Right renal pelvis (tissue), 4 donors: ENCODE measurements at places on chromosomes 12 and 14. TPM values are rescaled to one million over a fixed set of nuclear protein-coding genes. Genes with fewer than 3 reads are reported as not detected.

Gene NR4A1
- polyA plus RNA-seq: 46.0 TPM

GRCh38 chr12:115190010-115190770 is 506.2 kb upstream of the TBX3 start:
- no peak for DNase-seq

DNA sequence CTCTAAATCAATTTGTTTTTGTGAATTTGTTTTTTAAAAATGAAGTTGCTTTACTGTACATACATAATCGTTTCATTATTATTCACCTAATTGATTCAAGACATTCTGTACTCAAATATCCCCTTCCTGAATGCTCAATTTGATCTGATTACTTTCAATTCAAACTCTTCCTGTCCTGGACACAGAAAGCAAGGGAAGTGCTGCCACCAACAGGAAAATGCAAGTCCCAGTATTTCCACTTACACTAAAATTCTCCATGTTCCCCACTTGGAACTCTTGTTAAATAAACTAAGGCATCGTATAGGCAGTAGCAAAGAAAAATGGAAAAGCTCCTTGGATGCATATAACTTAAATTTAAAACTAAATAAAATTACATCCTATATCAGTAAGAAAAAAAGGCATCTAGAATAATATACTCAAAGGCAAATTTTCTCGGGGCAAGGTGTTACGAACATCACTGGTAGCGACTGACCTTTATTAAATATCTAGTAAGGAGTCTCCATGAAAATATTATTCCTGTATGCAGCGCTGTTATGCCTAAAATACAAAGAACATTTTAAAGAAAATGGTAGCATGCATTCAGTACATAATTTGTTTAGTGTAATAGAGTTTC is 72.0 kb upstream of the DBX2 start:
- no peak for DNase-seq

- no peak for DNase-seq
Measured at GRCh38 chr12:121001060-121001459, 15.2 kb downstream of the C12orf43 start.

DNA sequence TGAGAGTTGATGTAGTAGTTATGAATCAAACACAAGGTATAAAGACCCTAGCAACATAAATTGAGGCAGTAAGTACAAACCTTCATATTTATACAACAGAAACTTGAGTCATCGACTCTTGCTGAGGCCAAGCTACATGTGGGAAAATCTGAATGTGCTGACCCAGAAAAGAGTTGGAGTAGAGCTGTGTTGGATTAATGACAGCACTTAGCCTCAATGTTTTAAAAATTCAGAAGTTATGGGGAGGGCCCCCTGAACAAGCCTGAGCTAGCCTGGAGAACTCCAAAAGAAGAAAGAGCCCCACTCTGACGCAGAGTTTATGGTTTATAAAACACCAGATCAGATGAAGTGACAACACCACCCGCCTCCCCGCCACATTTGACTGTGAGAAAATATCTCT is 100.0 kb downstream of the DUSP6 start:
- no peak for DNase-seq

Gene PCNX4
- polyA plus RNA-seq: 94.0 TPM

DNA sequence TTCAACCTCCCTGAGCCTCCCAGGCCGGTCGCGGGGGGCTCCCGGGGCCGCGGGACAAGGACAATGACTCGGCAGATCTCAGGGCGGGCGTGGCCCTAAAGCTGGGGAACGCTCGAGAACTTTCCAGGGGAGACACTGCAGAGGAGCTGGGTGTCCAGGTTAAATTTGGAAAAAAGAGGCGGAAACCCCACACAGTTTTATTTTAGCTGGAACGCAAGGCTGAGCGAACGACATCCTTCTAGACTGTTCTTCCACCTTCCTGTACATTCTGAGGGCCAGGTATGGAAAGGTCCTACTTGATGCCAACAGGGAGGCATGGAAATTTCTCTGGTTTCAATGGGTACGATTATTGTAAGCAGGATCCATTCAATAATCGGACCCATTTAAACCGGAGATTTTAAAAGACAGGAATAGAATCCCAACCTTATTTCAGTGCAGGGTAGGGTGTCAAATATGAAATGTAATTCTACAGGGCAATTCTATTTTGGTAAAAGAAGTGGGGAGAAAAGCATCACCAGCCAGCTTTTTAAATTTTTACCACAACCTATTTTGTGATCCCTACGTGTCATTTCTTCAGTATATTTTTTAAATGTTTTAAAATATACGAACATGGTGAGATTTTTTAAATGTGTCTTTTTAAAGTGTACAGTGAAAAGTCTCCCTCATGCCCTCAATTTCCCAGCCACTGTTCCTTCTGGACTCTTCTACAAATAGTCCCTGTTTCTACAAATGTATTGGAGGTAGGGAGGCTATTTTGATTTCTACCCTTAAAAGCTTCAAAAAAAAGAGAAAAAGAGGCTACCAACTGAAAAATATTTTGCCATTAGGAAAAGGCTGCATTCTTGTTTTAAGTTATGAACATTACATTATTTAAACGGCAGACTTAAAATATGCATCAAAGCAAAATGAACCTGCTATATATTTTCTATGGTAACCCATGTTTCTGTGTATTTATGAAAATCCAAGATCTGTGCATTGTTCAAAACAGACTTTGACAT is 1.1 kb upstream of the UBC start:
- DNase-seq: no peak

DNA sequence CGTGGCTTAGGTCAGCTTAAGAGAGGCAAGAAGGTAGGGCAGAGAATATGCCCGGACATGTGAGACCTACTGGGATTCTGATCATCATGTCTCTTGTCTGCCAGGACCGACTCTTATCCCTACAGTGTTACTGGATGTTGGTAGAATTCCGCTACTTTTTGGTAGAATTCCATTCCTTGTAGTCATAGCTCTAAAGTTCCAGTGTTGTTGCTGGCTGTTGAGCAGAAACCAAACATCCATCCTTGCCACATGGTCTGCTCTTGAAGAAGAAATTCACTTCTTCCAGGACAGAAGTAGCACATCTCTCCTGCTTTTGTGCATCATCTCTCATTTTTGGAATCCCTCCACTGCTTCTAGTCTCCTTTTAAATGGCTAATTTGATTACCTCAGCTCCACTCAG is 453.7 kb downstream of the RPL10L start:
- no peak for DNase-seq
